Smooth muscle cell of the coronary artery (primary cell): ENCODE measurements at places on chromosomes 4 and X. TPM values are rescaled to one million over a fixed set of nuclear protein-coding genes. Genes with fewer than 3 reads are reported as not detected.

The TBC1D9 gene
- 27.3 and 29.5 TPM in 2 replicates for total RNA-seq

The INTS6L gene
- total RNA-seq, result 2.3 and 3.5 TPM in 2 replicates

The RAB40AL gene
- total RNA-seq, result 0.08 and 0.82 TPM in 2 replicates

The BTC gene
- under 0.01 TPM in 2 replicates for total RNA-seq

The AGTR2 gene
- total RNA-seq, result not detected in 2 replicates

The ATP8A1 gene
- 0.70 and 2.6 TPM in 2 replicates for total RNA-seq
